Ascending aorta (tissue), 2 donors: ENCODE measurements at places on chromosomes 11 and 22.

GRCh38 chr11:2909133-2909902 is 19.9 kb downstream of the PHLDA2 start:
- DNase-seq, result no peak

DNA sequence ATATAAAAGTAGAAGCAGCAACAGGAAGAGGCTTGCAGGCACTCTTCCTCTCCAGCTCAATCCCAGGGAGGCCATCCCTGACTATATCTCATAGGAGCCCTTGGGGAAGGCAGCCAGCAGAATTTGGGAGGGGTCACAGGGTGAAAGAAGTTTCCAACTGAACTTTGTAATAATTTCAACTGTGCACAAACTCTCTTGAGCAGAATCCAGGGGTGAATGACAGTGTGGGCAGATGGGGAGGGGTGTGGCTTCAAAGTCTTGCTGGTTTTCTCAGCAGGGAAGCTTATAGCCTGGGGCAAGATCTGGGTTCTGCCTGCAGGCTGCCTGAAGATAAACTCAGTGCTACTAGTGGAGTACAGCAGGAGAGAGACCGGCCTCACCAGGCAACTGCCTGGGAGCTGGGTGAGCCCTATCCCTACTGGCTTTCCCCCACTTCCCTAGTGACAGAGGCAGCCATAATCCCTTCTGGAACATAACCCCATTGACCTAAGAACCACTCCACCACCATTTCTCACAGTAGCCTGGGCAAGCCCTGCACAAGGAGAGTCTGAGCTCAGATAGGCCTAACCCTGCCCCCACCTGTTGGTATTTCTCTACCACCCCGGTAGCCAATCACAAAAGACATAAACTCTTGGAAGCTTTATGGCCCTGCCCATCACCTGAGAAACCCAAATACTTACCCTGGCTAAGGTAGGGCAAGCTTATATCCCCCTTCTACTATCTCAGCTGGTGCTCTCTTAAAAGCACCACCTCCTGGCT is 17.8 kb upstream of the TTC12 start:
- DNase-seq, result no peak

DNA sequence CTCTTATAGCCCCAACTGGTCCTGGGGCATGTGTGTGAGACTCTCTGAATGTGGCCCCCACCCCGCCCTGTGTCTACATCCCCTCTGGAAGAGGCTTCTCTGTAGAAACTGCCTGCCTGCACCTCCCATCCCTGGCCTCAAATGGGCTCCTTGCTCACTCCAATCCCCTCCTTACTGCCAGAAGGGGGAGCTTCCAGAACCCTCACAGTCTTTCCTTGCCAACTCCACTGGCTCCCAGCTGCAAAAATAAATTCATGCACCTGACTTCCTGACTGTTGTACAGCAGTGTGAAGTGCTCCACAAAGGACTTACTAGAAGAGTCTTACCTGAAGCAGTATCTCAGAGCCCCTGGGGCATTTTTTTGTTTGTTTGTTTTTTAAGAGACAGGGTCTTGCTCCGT is 15.2 kb upstream of the SERPIND1 start:
- no peak for DNase-seq

- no peak for DNase-seq
Observed at GRCh38 chr11:111624608-111625007, 22.4 kb downstream of the SIK2 start.

DNA sequence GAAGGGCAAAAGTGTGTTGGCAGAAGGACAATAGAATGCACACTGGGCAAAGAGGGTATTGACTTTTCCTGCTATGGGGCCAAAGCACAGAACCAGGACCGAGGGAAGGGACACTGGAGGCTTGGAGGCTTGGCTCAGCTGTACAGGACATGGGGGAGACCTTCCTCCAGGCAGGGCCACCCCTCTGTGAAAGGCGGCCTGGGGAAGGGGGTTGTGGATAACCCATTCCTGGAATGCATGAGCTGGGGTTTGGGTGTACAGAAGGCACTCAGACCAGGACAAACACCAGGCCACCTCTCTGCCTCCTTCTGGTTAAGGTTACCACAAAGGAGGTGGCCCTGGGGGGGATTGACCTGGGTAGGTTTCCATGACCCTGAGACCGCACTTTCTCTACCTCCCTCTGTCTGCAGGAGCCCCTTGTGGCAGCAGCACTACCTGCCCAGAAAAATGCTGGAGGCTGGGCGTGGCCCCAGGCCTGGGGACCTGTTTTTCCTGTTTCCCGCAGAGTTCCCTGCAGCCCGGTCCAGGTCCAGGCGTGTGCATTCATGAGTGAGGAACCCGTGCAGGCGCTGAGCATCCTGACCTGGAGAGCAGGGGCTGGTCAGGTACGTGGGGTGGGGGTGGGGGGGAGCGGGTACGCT is 9.6 kb downstream of the P2RY2 start:
- DNase-seq, result peak; percentile 54

GRCh38 chr11:66595245-66595904 is 2.4 kb downstream of the CCS start:
- DNase-seq, result no peak

- no peak for DNase-seq
Observed at GRCh38 chr11:91115116-91115515, 892.3 kb upstream of the CHORDC1 start.

- no peak for DNase-seq
Observed at GRCh38 chr11:58658623-58659022, 36.2 kb downstream of the CNTF start.

DNA sequence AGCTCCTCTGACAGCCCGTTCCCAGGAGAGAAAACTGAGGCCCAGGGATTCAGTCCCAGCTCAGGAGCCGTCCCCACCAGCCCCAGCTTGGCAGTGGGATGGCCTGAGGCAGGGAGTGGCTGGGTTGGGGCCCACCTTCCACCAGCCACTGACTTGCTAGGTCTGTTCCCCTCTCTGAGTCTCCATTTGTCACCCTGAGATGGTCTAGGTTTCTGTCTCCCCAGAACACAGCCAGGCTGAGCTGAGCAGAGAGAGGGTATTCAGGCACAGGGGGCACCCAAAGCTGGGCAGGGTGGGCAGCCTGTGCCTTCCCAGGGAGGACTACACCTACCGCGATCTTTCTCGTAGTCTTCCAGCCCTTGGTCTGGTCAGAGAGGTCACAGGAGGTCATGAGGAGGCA is 95.7 kb downstream of the PDE2A start:
- no peak for DNase-seq

DNA sequence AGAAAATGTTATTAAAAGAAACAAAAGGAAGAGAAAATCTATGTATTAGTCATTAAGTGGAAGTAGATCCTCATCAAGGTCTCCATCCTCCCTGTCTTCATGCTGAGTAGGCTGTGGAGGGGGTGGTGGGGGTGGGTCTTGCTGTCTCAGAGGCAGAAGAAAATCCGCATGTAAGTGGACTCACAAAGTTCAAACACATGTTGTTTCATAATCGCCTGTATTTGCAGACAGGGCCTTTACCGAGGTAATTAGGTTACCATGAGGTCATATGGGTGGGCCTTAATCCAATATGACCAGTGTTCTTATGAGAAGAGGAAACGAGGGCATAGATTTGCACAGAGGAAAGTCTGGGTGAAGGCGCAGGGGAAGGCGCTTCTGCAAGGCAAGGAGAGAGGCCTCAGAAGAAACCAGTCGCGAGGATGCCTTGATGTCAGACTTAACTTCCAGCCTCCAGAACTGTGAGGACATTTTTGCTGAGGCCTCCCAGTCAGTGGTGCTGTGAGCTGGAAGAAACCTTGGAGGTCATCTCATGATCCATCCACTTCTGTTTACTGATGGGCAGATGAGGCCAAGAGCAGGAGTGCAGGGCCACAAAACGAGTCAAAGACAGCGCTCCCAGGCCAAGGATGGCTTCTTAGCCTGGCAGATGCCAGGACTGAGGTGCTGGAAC is 49.3 kb upstream of the THY1 start:
- no peak for DNase-seq

DNA sequence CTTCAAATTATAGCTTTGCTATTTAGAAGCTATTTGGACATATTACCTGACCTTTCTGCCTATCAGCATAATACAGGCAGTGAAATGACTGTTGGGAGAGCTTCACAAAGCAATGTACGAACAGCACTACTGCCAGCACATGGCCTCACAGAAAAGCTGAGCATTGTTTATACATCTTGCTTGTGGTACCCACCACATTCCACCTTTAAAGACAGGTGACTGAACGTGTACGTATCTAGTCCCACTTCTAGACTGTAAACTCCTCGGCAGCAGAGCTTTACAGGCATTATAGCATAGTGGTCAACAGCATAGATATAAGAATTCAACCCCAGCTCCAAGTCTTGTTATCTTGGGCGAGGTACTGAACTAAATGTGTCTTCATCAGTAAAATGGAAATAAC is 1.6 kb downstream of the JOSD1 start:
- no peak for DNase-seq

GRCh38 chr11:115605871-115606497 is 101.8 kb upstream of the CADM1 start:
- DNase-seq, result no peak

GRCh38 chr22:47098121-47098520 is 335.7 kb downstream of the TBC1D22A start:
- no peak for DNase-seq

DNA sequence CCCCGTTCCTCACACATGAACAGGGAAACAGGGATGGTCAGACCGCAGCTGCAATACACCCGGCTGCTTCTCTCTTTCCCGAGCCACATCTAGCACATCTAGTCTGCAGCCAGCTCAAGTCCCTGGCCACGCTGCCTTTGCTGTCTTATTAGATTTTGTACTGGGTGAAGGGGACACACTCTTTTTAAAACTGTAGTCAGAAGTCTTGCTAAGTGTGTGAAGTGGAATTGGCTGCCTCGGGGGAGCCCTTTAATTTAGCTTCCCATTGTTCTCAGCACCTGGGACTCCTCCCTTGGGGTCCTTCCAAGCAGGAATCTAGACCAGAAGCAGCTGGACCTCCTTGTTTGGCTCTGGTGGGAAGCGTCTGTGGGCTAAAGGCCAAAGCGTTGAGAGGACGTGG is 420.0 kb downstream of the CTTN start:
- no peak for DNase-seq

- no peak for DNase-seq
Observed at GRCh38 chr11:115765803-115766239, 261.6 kb upstream of the CADM1 start.

GRCh38 chr11:69691463-69691862 is 12.4 kb downstream of the FGF19 start:
- no peak for DNase-seq

- no peak for DNase-seq
Observed at GRCh38 chr11:43573873-43574272, 106.7 kb upstream of the HSD17B12 start.

DNA sequence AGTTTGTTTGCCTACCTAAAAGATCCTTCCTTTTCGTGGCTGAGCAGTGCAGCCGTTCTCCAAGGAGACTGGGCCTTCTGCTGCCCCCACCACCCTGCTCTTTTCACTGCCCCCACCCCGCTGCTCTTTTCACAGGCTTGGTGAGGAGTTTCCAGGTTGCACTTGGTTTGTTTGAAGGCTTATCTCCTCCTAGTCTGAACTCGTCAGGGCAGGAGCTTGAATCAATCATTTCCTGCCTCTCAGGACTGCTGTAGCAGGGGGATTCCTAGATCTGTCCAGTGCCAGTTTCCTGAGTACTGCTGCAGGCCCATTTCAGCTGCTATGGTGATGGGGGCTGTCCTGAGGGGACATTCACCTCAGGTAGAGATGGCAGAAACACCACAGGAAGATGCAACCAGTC is 10.0 kb downstream of the MED15 start:
- no peak for DNase-seq

- no peak for DNase-seq
Observed at GRCh38 chr11:129965248-129965647, 37.4 kb downstream of the PRDM10 start.

GRCh38 chr11:2126520-2127085 is 12.6 kb downstream of the IGF2 start:
- DNase-seq, result no peak

- DNase-seq, result no peak
Observed at GRCh38 chr11:75563501-75563977, 1.5 kb downstream of the SERPINH1 start.

DNA sequence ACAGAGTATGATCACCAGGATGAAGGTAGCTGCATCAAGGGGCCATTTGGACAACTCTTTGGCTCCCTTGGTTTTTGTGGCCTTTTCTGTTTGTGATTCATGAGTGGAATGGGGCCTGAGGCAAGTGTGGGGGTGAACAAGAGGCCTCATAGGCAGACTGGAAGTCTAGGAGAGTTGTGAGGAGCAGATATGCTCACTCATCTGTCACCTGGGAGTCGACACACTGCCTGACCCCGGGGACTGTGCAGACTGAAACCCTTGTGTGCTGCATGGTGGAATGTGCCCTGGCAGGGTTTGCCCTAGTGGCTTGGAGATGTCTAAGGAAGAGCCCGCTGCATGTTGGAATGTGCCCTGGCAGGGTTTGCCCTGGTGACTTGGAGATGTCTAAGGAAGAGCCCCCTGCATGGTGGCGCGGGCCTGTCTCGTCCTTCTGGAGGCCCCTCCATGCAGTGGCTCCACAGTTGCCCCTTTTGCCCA is 60.0 kb downstream of the MED15 start:
- no peak for DNase-seq
